ENCODE measurements at places on chromosomes 6 and 20.

DNA sequence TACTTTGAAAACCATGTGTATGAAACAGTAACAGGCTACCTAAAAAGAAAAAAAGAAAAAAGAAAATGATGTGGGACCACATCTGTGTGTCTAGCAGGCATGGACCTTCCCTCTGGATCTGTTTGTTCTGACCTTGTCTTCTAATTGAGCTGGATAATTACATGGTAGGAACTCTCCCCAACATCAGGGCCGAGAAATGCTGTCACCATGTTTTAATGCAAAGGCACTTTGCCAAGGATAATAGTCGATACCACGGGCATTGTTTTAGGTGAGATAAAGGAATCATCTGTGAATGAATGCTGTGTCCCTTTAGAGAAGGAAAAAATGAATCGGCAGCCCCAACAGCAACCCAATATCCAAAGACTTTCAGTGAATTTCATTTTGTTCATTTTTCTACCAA is 149.1 kb downstream of the ZDHHC14 start:
- no peak for DNase-seq

GRCh38 chr6:33549196-33549595 is 30.9 kb downstream of the BAK1 start:
- no peak for DNase-seq

GRCh38 chr20:63295422-63295821 is 2.4 kb downstream of the COL20A1 start:
- DNase-seq: no peak

DNA sequence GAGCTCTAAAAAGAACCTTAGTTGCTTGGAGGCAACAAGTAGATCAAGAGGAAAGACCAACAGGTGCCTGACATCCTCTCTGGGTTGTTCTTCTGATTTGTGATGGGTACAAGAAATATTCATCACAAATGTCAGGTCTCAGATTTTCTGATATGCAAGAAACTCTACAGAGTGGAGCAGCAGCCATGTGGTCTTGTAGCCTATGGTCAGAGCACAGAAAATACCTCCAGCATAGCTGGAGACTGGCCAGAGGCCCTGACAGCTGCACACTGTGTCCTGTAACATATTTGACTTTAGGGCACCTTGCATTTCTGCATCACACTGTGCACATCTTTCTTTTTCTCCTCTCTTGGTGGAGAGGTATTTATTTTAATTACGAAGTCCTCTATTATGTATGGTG is 116.3 kb downstream of the GMPR start:
- no peak for DNase-seq

- DNase-seq: no peak
Measured at GRCh38 chr6:20791944-20792343, 257.7 kb downstream of the CDKAL1 start.

DNA sequence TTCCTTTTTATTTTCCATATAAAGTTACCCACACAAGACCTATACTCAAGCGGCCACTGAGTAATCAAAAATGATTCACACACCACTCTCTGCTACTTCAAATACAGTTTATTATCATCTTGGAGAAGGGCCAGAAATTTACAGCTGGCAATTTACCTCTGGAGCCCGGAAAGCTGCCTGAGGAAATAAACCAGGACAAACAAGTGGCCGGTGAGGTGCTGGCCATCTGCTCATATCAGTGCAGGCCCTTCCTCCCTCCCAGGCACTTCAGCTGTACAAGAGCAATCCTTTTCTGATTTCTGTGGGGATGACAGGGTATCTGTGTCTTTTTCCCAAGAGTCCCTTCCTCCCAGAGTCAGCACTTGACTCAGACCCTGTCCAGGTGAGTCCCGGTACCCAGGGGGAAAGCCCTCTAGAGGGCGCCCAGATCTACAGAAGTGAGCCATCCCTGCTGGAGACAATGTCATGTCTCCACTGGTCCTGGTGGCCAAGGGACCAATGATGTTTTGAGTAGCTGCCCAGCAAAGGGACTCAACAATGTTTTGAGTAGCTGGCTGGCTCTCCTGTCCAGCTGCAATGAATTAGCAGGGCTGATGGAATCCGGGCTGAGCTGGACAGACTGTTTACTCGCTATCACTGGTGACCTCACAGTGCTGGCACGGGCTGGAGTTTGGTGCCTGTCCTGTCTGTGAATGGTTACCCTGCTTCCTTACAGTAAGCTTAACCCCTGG is 23.6 kb downstream of the LRP11 start:
- peak; percentile 58 for DNase-seq

- no peak for DNase-seq
Measured at GRCh38 chr20:44170816-44171410, 16.1 kb downstream of the JPH2 start.

- no peak for DNase-seq
Measured at GRCh38 chr6:76262240-76262639, 189.8 kb upstream of the IMPG1 start.

GRCh38 chr6:166031275-166031674 is 136.4 kb downstream of the TBXT start:
- no peak for DNase-seq

- peak; percentile 17 for DNase-seq
Measured at GRCh38 chr20:31260326-31260932, 3.0 kb downstream of the DEFB115 start.

GRCh38 chr6:105058846-105059245 is 101.9 kb downstream of the LIN28B start:
- DNase-seq: no peak

DNA sequence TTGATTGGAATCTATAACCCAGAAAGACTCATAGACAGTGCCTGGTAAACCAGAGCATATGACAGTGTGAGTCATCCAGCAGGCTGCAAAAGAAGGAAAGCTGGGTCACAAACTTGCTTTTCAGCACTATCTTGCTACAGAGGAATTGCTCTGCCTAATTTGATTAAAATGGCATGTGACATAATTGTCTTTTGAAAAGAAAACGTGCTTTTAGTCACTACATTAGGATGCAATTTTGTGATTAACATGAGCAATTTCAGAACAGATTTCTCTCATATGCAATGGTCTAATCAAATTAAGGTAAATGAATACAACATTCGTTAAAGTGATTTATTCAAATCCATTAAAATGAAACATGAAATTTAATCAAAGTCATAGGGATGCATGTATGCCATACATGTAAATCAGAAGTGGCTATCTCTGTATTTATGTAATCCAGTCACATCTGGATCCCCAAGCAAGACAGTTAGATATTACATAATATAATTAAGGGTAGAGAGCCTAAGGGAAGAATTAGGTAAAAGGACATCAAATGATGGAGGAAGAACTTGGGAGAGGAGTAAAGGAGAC is 400.0 kb upstream of the HTR1E start:
- DNase-seq: no peak

DNA sequence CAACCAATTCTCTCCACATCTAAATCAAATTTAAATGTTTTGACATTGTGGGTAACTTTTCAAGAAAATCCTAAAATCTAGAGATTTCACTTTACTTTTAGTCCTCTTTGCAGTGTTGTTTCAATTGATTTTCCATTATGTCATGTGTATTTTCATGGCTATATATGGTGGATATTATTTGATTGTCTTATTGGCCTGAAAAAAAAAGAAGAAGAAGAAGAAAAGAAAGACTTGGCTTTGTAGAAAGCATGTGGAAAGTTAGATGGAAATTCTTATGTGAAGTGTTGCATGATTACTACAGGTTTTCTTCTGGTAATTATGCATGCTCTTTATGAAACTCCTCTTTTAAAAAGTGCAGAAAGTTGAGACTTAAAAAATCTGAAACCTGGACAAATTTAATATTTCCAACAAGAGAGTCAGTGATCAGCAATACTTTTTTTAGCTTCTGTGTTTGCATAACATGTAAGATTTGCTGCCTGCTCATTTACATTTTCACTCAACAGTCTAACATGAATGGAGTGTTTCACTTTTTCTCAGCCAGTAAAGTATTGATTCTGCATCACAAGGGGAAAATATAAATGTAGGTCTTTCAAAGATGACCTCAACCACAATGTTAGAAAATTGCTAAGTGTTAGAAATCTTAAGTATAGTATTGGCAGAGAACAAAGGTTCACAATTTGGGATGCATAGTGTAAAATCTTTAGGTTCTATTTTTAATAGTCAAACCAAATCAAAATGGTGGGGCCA is 438.7 kb downstream of the BCKDHB start:
- no peak for DNase-seq

DNA sequence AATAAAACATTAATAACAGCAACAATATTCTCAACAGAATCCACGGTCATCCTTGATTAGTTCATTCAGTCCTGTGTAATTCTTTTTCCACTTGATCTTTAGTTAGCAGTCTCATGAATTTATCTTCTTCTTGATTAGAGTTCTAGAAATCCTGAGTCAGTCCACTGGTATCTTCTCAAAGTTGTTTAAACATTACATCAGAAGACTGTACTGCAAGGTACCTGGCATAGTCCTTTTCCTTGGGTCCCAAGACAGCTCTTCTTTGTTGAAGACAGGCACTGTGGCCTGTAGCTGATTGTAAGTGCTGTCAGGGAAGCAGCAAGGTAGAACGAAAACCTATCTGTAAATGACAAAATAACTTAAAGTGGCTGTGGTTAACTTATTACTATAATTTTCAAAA is 11.8 kb downstream of the MAP3K4 start:
- DNase-seq: peak; percentile 27

DNA sequence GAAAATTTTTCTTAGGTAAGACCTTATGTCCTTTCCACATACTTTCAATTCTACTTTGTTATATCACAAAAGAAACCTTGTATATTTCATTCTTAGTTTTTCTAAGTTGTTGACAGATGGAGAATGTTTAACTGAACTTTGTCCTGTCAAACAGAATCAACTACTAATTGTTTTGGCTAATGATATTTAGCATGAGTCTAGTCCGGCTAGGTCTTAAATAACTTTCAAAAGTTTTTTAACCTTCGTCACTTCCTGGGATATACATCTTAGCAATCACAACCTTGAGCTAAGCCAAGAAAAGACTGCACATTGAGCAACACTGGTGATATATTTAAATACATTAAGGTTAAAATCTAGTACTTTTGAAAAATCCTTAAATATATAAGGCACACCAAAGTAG is 62.9 kb upstream of the RUNX2 start:
- DNase-seq: no peak

DNA sequence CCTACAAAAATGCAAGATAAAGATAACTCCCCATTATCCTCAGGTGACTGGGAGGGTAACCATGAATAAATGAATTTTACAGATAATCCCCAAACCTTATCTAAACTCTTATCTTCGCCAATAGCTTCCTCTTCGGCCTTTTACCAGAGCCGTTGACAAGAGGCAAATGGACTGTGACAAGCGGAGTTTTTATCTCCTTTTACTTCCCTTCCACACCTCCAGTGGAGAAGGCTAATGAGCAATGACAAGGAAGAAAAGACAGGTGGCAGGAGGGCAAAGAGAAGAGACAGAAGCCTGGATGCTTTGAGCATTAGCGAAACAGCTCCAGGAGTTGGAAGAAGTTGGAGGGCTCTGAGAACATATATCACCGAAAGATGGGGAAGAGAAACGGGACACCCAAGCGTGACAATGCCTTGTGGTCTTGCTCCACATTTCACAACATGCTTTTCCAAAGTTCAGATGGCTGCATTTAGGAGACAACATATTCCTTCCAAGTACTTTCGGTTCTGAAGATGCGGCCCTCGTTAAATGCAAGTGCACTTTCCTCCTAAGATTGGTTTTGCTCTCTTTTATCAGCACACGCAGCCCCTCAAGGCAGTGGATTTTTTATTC is 69.2 kb downstream of the PRDM1 start:
- no peak for DNase-seq

DNA sequence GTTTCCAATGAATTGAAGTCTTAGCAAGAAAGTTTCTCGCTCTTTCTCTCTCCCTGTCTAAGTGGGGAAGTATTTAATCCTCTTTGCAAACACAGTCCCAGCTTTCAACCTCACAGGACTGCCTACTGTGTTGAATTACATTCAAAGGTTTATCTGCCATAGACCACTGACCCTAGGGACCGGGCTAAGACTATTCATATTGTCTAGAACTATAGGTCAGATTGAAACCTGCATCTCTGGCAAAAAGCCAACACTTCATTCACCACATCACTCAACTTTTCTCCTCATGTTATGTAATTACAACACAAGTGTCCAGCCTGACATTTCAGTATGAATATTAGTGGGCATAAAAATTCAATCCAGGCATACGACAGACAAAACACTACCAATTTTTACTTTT is 314.7 kb upstream of the RSPO3 start:
- DNase-seq: no peak

GRCh38 chr6:150567823-150568383 is 31.8 kb upstream of the PLEKHG1 start:
- no peak for DNase-seq

DNA sequence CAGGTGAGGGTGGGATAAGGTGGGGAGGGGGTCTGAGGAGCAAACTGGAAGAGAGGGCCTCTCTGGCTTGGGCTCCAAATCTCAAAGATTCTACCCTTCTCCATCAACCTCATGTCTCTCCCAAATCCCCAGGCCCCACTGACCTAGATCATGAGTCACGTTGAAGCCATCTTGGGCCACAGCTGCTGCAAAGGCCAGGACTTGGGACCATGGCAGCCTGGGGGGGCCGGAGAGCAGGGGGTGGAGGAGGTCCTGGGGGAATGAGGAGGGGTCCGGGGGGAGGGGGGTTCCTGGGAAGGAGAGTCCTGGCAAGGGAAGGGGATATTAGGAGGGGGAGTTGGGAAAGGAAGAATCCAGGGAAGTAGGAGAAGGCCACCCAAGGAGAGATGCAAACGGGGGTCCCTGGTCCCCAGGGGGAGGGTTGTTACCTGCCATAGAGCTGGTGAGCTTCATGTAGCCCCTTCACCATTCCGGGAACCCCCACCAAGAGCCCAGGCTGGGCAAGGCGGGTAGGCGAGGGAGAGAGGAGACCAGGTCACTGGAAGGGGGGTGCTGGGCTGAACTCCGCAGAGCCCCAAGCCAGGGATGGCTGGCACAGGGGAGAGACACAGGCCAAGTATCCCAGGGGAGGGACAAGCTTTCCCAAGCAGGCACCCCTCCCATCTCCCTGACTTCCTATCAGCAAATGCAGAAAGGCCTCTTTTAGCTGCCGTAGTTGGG is 12.7 kb downstream of the GGT7 start:
- no peak for DNase-seq

DNA sequence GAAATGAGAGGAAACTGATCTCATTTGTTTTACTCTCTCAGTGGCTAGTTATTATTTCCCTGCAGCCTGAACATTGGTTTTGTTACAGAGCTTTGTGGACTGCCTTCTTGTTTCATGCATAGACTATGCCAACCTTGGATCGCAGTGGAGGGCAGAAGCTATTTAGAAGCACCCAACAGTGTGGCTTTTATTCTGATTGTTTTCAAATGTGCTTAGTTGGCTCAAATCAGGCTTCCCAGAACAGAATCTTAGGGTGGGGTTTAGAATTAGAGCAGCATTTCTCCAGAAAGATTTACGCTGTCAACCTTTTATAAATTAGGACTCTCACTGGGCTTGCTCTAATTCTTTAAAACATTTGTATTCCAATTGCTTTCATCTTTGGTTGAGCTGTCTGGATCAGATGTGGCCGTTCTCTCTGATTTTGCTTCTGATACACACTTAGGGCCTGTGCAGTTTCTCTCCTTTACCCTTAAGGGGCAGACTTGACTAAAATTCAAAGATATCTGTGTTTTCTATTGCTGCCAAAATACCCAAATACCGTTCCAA is 210.3 kb downstream of the BCKDHB start:
- no peak for DNase-seq
